Right ventricle myocardium superior (tissue), 1 donor: ENCODE measurements at places on chromosomes 4 and X. TPM values are rescaled to one million over a fixed set of nuclear protein-coding genes. Genes with fewer than 3 reads are reported as not detected.
A peak's percentile ranks its signal among the peaks of the same experiment; 100 is the strongest.

DNA sequence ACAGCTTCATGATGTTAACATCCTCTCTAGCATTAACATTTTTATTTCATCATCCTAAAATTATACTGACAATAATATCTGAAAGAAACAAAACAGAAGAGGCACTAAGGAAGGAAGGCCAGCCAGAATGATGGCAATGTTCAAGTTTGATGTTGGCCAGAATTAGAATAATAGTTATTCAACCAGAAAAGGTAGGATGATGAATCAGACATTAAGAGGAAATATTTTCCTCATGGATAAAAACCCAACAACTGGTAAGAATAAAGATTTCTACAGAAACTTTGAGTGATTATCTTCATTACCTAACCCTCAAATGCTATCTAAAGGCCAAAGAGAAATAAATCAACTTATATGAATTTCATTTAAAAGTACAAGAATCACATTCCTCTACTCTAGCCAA lies 105.2 kb downstream of the PDE5A start:
- no peak for DNase-seq

DNA sequence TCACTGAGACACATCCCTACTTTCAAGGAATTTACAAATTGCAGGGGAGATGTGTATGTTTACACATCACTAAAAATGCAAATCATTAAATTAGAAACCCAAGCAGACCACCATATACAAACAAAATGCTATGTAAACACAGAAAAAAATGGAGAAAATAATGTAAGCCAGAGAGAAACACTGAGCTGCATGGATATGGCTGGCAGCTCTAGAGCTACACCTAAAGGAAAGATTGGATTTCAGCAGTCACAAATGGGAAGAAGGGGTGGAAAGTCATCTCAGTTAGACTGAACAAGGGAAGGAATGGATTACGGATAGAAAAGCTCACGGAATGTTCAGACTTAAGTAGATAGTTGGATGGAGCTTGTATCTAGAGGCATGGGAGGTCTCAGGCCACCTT lies 186.3 kb downstream of the MOSPD2 start:
- DNase-seq = no peak

DNA sequence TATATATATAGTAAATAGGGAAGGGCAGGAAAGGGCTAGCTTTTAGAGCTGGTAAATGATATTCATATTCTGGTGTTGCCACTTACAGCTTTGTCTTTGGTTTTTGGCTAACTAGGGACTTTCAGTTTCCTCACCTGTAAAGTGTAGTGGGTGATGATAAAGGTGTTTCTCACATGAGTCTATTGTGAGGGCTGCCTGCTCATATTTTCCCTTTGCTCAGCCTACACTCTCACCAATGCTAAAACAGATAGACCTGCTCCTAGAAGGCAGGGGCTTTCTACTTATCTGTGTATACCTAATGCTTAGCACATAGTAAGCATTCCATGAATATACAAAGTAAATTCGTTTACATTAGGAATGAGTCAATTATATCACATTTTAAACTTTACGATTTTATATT lies 137.2 kb upstream of the HS3ST1 start:
- no peak for DNase-seq

DNA sequence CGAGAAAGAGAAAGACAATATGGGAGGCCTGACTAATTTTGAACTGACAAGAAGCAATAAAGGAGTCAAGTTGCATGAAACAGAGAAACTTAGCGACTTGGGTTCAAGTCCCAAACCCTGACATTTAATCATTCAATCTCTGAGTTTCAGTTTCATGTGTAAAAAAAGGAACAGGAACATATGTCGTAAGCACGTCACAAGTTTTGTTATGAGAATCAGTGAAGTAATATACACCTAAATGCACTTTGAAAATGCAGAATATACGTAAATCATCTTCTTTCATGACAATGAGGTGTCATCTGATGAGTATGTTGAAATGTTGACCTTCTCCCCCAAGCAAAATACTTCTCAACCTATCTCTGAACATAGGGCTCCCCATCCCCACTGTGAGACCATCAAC lies 10.4 kb downstream of the ACOT9 start:
- DNase-seq = no peak

DNA sequence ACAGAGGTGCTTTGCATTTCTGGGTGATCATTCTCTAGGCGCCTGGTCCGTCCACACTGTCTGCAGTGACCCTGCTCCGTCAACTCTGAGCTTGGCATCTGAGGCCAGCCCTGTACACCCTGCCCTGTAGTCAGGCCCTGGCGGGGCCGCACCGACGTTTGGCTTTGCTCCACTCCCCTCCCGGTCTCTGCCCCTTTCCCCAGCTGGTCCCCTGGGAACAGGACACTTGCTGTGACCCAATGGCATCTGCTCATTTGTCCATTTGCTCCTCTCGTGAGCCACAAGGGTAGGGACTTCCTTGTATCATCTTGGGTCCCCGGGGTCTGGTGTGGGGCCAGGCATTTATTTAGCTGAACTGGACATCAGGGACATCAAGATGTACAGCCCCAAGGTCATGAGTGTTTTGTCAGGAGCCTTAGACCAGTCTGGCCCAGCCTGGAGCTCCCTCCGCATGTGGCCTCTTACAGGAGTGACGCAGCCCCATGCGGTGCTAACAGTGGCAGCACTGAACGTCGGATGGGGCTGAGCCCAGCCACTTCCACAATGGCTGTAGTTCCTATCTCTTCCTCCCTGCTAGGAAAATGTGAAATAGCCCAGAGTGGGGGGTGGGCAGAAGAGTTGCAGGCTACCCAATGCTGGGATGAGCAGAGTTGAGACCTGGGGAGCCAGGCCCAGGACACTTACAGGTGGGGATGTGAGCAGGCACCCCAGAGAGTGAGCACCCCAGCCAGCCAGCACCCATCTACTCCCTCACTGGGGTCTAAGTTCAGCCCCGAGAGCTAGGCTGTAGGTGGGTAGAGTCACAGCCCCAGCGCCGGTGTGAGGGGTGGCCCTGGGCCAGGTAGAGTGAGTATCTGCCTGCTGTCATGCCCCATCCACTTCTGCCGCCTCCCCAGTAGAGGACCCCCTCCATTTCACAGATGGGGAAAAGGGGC lies 2.0 kb upstream of the SH3BP2 start:
- DNase-seq = peak; percentile 63

GRCh38 chr4:183249854-183250253 lies 70.2 kb downstream of the CLDN22 start:
- DNase-seq = no peak

GRCh38 chrX:10474510-10474909 lies 145.9 kb downstream of the MID1 start:
- no peak for DNase-seq

CYBB gene
- total RNA-seq = 28.8 TPM

LRCH2 gene
- total RNA-seq = 1.0 TPM

SCARB2 gene
- 96.3 TPM for total RNA-seq

INTU gene
- 4.0 TPM for total RNA-seq

SRPX gene
- total RNA-seq = 36.1 TPM

LRP2BP gene
- 2.6 TPM for total RNA-seq

SSX2 gene
- not detected for total RNA-seq

CNKSR2 gene
- 0.51 TPM for total RNA-seq

MAGEB10 gene
- not detected for total RNA-seq

CTBP1 gene
- 133 TPM for total RNA-seq

TCEAL9 gene
- 16.2 TPM for total RNA-seq
